Stimulated activated CD8-positive, alpha-beta memory T cell treated with anti-CD3 and anti-CD28 coated beads, Interleukin-2, amount 100 ng/mL, for 1 hour (primary cell): ENCODE measurements at places on chromosomes 6 and 20.

GRCh38 chr6:106066989-106067388, 19.1 kb upstream of the PRDM1 start:
- no peak for DNase-seq

DNA sequence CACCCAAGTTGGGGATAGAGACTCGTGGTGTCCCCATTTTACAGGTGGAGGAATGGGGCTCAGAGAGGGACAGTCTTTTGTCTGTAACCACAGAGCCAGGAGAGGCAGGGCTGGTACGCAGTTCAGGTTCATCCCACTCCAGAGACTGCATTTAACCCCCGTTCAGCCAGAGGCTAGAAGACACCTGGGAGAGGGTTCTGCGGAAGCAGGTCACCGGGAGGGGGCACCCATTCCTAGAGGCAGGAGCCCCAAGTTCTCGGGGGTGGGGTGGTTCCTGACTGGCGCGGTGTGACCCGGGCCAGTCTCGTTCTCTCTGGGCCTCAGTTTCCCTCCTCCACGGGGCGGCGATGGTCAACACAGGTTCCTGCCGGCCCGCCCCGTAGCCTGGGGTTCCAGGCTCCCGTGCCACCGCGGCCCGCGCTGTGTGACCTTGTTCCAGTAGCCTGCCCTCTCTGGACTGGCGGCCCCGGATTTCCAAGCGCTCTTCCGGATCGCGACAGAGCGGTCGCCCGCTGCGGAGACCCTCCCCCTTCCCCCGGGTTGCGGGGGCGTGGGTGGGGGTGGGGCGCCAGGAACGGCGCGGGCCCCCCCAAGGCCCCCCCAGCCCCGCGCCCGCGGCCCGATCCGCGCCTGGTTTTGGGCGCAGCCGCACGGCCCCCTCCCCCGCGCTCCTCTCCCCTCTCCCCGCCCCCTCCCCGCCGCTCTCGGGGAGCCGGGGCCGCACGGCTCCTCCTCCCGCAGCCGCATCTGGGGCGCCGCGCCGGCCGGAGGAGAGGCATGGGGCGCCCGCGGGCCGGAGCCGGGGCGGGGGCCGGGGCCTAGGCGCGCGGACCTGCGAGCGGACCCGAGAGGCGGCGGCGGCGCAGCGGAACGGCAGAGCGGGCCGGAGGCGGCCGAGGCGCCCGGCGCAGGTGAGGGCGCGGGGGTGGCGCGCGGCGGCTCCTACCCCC, at the start of gene DLGAP4:
Gene DLGAP4, plus strand, starts transcription at position 738 of the 950 bp plus-strand sequence. CDS start 125,379 bp downstream, outside the sequence.
- DNase-seq: no peak

- DNase-seq: no peak
Measured at GRCh38 chr6:162014069-162014811, 713.3 kb downstream of the PRKN start.

DNA sequence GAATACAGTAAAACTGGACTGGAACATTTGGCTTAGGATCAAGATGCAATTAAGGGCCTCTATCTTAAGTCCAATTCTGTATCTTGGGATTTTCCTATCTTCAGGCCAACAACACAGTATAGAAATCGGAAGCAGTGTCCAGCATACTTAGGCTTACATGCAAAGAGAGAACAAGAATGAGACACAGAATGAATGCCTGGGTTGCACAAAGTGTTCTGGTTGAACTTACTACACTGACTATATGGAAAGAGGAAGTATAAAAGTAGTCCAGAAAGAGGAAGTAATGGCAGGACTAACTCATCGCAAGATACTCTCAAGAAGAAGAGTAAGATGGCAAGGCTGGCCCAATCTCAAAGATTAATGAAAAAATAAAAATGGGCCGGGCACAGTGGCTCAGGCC, 87.6 kb downstream of the BTBD9 start:
- DNase-seq: no peak

DNA sequence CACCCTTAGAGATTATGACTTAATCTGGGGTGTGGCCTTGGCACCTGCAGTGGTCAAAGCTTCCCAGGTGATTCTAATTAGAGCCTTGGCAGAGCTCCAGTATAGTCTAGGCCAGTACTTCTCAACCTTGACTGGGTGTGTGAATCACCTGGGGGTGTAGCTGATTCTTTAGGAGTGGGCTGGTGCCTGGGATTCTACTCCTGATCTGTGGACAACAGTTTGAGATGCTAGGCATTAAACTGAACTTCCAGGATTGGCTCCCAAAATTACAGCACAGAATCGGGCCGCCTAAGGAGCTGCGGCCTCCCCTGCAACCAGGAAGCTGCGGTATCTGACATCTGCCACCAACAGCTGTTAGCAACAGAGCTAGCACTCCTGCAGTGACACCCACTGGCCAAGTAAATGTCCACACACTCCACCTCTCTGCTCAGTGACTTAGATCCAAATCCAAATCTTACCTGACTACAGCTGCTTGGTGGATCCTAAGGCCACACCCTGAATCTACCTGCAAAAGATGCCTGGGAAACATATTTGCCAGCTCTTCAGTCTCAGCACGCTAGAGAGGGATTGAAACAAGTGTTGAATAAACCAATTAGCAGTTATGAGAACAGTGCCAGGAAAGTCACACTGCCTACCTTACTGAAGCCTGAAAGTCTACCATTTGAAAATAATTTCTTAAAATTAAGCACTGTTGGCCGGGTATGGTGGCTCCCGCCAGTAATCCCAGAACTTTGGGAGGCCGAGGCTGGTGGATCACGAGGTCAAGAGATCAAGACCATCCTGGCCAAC, 126.7 kb downstream of the UNC5CL start:
- no peak for DNase-seq

DNA sequence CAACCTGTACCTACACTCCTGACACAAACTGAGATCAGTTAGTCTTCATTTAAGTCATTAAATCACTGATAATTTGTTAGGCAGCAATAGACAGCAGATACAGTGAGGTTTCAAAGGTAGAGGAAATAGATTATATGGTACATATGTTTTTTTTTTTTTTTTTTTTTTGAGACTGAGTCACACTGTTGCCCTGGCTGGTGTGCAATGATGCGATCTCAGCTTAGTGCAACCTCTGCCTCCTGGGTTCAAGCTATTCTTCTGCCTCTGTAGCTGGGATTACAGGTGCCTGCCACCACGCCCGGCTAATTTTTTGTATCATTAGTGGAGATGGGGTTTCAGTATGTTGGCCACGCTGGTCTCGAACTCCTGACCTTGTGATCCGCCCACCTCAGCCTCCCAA, 38.2 kb upstream of the KIF13A start:
- no peak for DNase-seq

DNA sequence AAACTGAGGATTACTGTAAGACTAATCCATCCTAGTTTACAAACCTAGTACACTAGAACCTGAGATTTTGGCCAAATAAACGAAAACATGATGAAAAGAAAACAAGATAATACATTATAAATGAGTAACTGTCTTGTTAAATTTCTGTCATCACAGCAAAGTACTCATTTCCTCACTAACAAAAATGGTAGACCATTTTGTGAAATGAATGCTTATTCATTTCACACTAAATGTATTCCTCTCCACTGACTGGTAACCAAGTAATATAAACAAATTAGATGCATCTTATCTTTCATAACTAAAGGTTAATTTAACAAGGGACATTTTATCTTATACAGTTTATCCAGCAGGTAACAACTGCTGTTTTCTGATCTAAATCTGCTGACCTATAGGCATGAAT, 143.7 kb downstream of the REV3L start:
- no peak for DNase-seq
